ENCODE measurements at places on chromosomes 7 and 10. TPM values are rescaled to one million over a fixed set of nuclear protein-coding genes. Genes with fewer than 3 reads are reported as not detected.

DNA sequence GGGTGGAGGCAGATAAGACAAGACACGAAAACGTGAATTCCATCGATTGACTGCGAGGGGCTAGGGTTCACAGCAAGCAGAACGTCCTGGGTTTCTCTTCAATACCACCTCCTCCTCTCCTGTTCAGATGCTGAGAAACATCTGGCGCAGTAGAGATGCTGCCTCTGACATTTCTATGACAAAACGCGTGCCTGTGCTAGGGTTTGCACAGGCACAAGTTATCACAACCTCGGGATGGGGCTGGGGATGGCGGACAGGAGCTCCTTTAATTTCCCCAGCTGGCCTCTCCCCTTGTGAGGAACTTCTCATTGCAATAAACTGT, 99.8 kb upstream of the SVIL start:
- H3K27ac ChIP-seq, result no peak overlapping the region
- peak overlapping the region; percentile 78 for H3K4me3 ChIP-seq
- H3K4me1 ChIP-seq, result peaks cover 50% of the 10 kb centered on the region
- peaks cover 8% of the 10 kb centered on the region for H3K36me3 ChIP-seq
- no peak for DNase-seq

GRCh38 chr7:131688738-131689661, 132.6 kb upstream of the PODXL start:
- H3K36me3 ChIP-seq, result no peaks in the 10 kb centered on the region
- no peak overlapping the region for H3K27ac ChIP-seq
- peak; percentile 91 for DNase-seq
- no peak overlapping the region for H3K4me3 ChIP-seq

The UCN3 gene
- not detected for total RNA-seq

The NKX2-3 gene
- total RNA-seq, result not detected
